NCI-H1694 (cell line): ENCODE measurements at places on chromosomes 2 and 18.

- DNase-seq = no peak
Observed at GRCh38 chr2:16216558-16216945, 276.2 kb downstream of the MYCN start.

- no peak for DNase-seq
Observed at GRCh38 chr2:180360283-180360618, 353.2 kb upstream of the CWC22 start.

GRCh38 chr2:119483896-119484718 is 40.2 kb downstream of the SCTR start:
- DNase-seq = no peak

DNA sequence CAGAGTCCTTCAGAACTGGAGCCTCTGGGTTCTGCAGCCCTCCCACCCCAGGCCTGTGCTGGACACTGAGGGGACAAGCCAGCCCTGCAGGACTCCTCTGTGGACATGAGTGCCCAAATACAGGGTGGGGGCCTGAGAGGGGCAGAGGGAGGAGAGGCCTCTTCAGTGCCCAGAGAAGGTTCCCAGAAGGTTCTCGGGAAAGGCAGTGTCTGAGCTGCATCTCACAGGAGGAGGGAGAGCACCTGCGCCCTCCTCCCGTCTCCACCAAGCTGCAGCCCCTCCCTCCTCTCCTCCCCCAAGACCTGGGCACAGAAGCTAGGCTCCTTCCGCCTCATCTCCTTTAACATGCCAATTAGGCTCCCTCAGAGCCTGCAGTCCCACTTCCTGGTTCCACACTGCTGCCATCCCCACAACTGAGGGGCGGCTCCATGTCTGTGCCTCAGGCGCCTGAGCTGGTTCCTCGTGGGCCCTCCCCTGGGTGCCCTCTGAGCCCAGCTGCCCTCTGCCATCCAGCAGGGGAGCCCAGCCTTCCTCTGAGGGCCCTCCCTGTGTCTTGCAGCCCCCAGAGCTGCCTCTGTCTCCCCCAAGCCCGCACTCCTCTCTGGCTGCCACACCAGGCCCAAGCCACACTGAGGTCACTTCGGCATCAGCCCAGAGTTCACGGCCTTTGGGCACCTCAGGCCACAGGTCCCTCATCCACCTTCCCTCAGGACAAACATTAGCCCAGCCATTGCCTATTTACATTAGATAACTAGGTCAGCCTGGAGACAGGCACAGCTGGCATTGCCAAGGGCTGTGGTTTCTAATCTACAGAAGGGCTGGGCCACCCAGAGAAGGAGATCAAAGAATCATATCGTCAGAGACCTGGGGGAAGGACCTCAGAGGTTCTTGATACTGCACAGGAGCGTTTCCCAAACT is 28.9 kb downstream of the KCNK3 start:
- peak; percentile 70 for DNase-seq

DNA sequence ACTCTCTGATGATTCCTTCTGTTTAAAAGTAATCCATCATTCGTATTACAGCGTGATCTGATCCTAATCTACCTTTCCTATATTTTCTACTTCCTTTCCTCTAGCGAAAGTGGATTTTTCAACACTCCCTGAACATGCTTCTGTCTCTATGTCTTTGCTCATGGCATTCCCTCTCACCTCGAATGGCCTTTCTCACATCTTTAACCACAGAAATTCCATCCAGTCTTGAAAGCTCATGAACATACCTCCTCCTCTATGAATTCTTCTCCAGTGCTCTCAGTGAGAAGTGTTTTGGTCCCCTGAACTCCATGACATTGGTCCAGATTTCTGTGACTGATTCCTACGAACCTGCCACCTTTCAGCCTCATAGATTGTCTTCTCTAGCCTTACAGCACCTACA is 323.2 kb downstream of the RAD51AP2 start:
- no peak for DNase-seq

DNA sequence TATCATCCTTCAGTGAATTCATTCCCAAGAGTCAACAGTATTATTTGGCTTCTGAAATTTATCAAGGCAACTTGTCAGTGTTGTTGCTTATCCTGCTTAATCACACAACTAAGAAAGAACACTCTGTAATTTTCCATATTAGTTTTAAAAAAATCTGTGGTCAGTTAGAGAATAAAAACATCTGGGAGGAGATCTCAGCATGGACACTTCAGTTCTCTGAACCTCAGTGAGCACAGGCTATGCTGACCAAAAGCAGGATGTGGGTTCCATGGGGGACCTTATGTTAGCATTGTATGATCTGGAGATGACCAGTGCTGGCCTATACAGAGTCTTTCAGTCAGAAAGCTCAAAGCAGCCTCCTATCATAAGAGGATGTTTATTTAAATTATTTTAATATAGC is 79.1 kb upstream of the KLHL14 start:
- no peak for DNase-seq

- no peak for DNase-seq
Observed at GRCh38 chr2:164068063-164068462, 332.3 kb upstream of the FIGN start.

- no peak for DNase-seq
Observed at GRCh38 chr18:35782926-35783325, 189.6 kb upstream of the RMP24 start.

DNA sequence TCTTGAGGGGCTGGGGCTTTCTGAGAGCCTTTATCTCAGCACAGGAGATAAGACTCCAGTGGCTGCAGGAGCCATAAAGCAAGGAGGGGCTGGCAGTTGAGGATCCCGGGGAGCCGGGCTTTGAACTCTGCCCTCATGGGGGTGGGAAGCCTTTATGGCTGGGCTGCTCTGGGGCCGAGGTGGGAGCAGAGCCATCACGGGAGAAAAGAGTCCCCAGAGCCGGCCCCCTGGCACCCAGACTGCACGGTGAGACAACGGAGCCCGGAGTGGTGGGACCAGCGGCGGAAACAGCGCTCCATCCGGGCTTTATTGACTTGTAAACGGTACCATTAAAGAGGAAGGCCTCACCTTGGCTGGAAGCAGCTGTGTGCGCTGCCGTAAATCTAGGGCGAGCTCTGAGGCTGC is 162.6 kb downstream of the MYCN start:
- no peak for DNase-seq

DNA sequence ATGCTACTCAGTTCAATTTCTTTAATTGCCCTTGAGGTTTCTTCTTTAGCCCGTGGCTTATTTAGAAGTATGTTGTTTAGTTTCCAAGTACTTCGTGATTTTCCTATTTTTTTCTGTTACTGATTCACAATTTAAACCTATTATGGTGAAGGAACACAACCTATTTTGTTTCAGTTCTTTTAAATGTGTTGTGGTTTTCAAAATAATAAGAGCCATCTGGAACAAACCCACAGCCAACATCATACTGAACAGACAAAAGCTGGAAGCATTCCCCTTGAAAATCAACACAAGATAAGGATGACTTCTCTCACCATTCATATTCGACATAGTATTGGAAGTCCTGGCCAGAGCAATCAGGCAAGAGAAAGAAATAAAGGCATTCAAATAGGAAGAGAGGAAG is 155.2 kb downstream of the GALNT1 start:
- DNase-seq = no peak

- no peak for DNase-seq
Observed at GRCh38 chr2:109031476-109032228, 42.6 kb upstream of the EDAR start.

- no peak for DNase-seq
Observed at GRCh38 chr2:216475767-216476166, 22.9 kb upstream of the RPL37A start.

GRCh38 chr2:41489638-41490037 is 558.2 kb upstream of the PKDCC start:
- DNase-seq = no peak

GRCh38 chr2:77144772-77145171 is 377.4 kb downstream of the LRRTM4 start:
- DNase-seq = no peak

DNA sequence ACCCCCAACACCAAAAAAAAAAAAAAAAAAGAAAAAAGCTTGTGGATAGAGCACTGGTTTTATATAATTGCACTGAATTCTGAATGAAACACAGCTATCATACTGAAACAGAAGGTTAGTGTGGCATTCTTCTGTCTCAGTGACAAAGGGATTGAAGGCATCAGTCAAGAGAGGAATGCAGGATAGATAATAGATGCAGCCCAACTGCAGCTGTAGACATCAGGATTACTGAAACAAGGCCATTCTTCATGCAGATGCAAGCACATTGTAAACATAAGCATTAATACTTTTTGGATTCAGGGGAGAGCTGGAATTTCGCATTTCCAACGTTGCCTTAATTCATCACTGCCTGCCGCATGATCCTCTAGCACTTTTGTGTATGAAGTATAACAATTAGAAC is 897.4 kb upstream of the KLHL29 start:
- no peak for DNase-seq

DNA sequence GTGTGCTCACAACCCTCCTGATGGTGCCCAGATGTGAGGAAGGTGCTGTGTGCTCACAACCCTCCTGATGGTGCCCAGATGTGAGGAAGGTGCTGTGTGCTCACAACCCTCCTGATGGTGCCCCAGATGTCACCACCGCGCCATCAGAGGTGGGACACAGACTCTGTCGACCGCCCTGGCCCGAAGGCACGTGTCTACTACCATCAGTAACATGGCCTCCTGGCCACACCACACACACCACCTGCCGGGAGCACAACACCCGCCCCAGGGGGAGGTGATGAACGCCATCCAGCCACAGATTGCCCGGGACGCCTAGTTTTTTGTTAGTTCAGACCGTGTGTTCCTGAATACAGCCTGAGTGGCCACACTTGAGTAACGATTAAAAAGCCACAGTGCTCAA is 24.5 kb downstream of the HDAC4 start:
- no peak for DNase-seq

- DNase-seq = peak; percentile 73
Observed at GRCh38 chr2:113700186-113700841, 56.1 kb downstream of the SLC35F5 start.

- DNase-seq = no peak
Observed at GRCh38 chr2:40535972-40536371, 84.1 kb upstream of the SLC8A1 start.

DNA sequence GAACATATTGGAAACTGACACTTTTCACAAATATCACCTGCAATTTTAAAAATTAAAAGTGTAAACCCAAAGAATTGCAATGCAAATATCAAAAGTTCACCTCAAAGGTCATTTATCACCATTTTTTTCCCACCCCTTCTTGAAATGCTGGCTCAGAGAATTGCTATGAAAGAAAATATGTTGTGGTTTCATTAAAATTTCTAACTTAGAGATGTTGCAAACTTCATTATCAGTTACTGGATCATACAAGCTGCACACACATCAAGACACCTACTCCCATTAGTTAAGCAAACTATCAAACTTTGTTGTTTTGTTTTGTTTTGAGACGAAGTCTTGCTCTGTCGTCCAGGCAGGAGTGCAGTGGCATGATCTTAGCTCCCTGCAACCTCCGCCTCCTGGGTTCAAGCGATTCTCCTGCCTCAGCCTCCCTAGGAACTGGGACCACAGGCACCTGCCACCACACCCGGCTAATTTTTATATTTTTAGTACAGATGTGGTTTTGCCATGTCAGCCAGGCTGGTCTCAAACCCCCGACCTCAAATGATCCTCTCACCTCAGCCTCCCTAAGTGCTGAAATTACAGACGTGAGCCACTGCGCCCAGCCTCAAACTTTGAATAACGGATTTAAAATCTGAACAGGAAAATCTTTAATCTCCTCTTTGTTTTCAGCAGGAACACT is 37.0 kb downstream of the STK39 start:
- no peak for DNase-seq

DNA sequence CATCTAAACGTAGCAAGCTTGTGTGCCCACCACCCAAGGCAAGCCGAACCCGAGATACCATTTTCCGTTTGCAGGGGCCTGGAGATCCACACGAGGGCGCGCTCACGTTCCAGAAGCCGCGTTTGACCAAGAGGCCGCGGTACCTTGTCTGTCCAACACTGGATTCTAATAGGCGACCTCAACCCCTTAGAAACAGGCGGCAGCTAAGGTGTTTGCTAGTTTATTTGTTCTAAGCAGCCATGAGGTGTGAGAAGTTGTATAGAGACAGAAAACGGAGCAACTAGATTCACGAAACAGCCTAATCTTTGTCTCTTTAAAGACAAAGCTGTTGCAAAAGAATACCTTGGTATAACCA is 4.2 kb downstream of the HOXD11 start:
- peak; percentile 27 for DNase-seq

DNA sequence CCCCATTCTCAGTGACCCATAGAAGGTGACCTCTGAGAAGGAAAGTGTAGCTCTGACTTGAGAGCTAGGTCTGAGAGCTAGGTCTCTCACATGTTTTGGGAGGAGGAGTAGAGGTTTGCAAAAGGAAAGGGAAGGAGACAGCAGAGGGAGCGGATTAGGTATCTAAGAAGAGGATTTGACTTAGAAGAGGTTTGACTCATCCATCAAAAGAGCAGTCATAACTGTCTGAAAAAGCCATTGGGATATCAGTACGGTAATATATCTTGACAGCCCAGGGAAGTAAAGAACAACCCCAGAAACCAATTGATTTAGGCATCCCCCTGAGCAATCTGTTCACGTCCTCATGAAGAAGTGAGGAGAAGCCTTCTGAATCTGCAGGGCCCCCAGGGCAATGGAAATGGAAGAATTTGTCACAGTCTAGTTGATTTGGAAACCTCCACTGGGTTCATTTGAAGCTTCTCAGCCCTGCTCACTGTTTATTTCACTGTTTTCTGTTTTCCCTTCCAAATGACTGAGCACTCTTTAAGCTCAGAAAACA is 19.3 kb downstream of the OXER1 start:
- no peak for DNase-seq

DNA sequence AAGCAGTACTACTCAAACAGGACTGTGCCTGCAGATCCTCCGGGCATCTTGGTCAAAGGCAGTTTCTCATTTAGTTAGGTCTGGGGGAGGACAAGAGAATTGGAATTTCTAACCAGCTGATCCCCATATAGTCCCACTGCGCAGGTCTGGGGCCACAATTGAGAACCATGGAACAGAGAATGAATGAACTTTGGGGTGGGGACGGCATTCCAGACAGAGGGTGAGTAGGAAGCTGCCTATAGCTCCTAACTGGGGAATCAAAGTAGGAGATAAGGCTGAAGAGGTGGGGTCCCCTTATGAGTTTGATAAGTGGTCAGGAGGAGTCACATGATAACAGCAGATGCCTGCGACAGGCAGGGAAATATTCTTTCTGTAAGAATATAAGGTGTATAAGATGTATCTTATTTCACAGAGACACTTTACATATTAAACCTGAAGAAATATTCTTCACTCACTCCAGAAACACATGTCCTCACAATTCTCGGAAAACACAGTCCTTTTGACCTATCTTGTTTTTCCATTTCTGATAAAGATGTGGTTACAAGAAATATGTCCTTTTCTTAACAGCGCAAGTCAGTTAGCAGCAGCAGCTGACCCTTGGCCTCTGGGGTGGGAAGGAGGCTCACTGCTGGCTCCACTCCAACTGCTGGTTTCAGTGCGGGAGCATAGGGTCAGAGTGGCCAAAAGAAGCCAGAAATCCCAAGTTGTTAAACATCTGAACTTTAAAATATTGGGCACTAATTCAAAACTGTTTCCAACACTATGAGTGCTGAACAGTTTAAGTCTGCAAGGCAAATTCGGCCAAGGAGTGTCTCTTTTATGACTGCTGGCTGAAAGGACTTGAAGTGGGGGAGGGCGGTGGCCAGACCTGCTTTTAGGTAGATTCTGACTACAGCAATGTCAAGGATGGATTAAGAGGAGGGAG is 12.6 kb upstream of the TMEM214 start:
- no peak for DNase-seq

GRCh38 chr2:130791617-130791939 is 36.2 kb downstream of the AMER3 start:
- no peak for DNase-seq

- DNase-seq = no peak
Observed at GRCh38 chr2:8572712-8573233, 109.1 kb upstream of the ID2 start.
